ENCODE measurements at places on chromosomes 3 and 15. TPM values are rescaled to one million over a fixed set of nuclear protein-coding genes. Genes with fewer than 3 reads are reported as not detected.

DNA sequence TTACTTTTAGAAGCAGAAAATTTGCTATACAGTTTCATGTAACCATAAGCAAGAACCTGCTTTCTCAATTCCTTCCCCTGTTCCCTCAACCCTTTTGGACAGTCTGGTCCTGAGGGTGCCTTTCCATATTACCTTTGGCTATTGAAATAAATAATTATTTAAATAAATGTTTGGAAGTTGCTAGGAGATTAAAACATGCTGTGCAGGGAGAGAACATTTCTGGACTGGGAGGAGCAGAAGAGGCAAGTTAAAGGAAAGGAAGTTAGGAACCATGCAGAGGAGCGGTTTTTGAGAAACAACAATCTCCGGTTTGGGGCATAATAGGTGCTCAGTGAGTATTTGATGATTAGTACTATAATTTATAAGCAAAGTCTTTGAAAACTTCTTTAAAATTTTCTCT lies 41.8 kb downstream of the ZNF609 start:
- no peak for DNase-seq

- DNase-seq = peak; percentile 59
Measured at GRCh38 chr3:52429779-52430415, 15.0 kb downstream of the SEMA3G start.

ITGA11 gene
- total RNA-seq = 4.5 TPM

GRCh38 chr15:64017082-64017588 lies 29.1 kb downstream of the DAPK2 start:
- no peak for DNase-seq

- DNase-seq = no peak
Measured at GRCh38 chr3:152922554-152922953, 87.6 kb downstream of the P2RY1 start.

DNA sequence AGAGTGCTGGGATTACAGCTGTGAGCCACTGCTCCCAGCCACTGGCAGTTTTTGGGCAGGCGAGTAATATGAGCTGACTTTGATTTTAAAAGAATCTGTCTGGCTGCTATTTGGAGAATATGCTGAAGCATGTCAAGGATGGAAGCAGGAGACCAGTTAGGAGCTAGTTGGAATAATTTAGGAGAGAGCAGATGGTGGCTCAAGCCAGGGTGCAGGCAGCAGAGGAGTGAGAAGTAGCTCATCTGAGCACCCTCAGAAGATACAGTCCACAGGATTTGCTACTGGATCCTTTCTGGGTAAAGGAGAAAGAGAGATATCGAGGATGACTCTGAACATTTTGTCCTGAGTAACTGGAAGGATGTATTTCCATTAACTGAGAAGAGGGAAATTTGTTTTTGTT lies 30.4 kb upstream of the BDH1 start:
- no peak for DNase-seq

- peak; percentile 90 for DNase-seq
Measured at GRCh38 chr3:14791343-14791945, 27.3 kb upstream of the FGD5 start.

- DNase-seq = no peak
Measured at GRCh38 chr3:56424336-56424735, 43.9 kb downstream of the ERC2 start.

GRCh38 chr3:126987129-126987528 lies 4.2 kb downstream of the PLXNA1 start:
- DNase-seq = no peak

- no peak for DNase-seq
Measured at GRCh38 chr3:125050488-125051090, 5.2 kb downstream of the HEG1 start.

- DNase-seq = no peak
Measured at GRCh38 chr3:96354742-96355141, 459.7 kb upstream of the EPHA6 start.

GRCh38 chr3:68787106-68787626 lies 145.2 kb downstream of the TAFA4 start:
- DNase-seq = no peak

- no peak for DNase-seq
Measured at GRCh38 chr3:17639765-17640164, 102.7 kb downstream of the TBC1D5 start.

SLC12A1 gene
- not detected for total RNA-seq

C15orf62 gene
- total RNA-seq = 0.19 TPM

- no peak for DNase-seq
Measured at GRCh38 chr3:55156851-55157650, 229.2 kb upstream of the LRTM1 start.

DNA sequence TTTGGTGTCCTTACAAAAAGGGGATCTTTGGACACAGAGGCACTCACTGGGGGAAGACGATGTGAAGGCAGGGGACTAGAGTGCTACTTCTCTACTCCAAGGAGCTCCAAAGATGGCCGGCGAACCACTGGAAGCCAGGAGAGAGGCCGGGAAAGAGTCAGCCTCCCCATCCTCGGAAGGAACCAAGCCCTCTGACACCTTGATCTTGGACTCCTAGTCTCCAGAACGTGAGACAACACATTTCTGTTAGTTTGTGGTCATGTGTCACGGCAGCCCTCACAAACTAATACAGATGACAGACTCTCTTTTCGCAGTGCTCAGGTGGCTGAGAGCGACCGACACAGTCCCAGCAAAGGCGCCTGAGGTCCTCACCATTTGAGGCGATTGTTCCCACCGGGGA lies 24.4 kb upstream of the ATP2B2 start:
- peak; percentile 59 for DNase-seq

DNA sequence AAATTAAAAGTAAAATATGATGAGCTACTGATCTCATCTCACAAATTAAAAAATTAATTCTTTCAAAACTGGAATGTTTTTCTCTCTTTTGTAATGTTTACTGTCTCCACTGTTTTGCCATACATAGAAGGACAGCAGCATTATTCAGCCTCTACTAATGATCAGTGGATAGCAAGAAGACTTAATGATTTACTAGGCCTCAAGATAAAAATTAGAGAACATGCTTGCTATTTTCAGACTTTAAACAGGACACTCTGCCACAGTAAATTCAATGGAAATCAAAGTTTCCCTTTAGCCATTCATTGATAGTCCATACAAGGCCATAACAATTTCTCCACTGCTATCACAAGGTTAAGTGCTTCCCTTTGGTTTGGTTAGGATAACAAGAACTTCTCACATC lies 129.4 kb downstream of the TMCC1 start:
- DNase-seq = no peak

DNA sequence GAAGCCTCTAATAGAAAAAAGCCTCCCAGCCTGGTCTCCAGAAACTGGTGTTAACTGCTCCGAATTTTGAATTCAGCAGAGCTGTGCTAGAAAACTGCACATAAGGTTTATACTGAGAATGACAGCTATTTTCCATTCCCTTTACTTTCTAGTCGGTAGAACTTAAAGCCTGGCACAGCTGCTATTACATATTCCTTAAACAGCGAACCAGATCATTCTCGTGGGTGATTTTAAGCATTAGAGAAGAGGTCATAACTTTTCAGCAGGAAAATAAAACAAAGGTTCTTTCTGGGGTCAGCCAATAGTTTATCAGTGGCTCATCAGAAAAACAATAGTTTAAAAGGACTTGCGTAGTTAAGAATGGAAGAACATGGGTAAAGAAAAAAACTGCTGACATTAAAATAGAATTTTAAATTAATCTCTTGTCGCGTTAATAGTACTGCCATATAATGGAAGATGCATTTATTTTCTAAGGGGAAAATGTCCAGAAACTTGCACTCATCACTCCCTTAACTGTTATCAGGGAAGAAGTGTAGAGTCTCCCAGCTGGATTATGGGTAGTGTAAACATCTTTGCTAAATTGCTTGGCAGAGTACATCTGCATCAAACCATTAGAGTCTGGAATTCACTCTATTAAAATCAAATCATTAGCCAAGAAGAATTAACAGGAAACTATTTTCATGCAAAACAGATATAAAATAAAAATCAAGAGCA lies 7.9 kb downstream of the VGLL4 start:
- DNase-seq = no peak

GPR176 gene
- 8.2 TPM for total RNA-seq

DNA sequence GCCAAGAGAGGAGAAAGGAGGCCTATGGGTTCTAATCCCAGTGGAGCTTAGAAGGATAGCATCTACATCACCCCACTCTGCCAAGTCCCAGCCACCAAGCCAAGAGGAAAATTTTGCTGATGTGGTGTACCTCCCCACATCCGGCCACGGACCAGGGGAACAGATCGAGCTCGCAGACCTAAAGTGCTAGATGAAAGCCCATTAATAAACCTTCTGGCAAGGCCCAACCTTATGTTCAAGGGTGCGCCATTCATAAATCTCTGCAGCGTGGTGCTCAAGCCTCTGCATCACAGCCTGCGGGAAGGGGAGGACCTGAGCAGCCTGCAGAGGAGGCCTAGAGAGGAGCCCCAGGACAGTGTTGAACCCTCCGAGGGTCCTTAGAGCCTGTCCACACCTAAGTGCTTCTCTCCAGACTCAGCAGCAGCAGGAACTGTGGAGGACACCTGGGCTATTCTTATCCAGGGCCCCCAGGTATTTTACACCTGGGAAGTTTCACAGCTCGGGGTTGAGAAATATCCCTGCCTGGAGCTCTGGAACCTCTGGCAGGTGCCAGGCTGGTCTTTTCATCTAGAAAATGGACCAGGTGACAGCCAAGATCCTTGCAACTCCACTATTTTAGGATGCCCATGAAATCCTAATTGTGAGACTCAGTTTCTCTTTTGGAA lies 68.0 kb downstream of the MRPL46 start:
- DNase-seq = no peak

DNA sequence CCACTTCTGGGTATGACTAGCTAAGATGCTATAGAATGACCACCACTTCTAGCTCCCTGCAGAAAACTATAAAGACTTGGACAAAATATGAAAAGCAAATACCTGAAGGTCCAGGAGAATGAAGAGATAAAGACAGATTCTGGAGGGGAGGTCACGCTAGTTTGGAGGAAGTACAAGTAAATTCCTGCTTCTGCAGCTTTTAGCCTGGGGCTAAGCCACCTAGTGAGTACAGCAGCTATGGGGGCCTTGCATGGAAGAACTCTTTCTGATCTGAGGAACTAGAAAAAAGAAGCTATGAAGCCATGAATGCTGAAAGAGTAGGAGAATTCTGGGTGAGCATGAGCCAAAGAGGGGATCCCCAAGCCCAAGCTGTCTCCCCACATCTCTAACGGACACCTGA lies 29.8 kb downstream of the NRG4 start:
- DNase-seq = no peak

GRCh38 chr3:73473898-73474416 lies 150.8 kb downstream of the PDZRN3 start:
- no peak for DNase-seq

GRCh38 chr3:107523289-107523538 lies 452 bp downstream of the BBX start:
- no peak for DNase-seq

DNA sequence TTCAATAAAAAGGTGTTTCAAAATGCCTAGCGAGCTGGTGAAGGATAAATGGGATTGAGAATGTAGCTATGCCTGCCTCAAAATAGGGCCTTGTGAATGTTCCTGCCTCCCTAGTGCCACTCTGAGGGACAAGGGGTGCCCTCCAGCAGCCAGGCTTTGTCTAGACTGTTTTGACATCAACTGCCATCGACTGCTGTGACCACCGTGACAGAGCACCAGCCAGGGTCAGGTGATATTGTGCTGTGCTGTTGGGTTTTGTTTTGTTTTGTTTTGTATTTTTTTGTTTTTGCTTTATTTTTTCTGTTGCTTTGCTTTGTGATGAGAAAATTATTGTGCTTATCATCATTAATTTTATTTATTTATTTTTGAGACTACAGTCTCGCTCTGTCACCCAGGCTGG lies 144.8 kb downstream of the SMAD6 start:
- peak; percentile 20 for DNase-seq

ACAD9 gene
- total RNA-seq = 46.3 TPM

DNA sequence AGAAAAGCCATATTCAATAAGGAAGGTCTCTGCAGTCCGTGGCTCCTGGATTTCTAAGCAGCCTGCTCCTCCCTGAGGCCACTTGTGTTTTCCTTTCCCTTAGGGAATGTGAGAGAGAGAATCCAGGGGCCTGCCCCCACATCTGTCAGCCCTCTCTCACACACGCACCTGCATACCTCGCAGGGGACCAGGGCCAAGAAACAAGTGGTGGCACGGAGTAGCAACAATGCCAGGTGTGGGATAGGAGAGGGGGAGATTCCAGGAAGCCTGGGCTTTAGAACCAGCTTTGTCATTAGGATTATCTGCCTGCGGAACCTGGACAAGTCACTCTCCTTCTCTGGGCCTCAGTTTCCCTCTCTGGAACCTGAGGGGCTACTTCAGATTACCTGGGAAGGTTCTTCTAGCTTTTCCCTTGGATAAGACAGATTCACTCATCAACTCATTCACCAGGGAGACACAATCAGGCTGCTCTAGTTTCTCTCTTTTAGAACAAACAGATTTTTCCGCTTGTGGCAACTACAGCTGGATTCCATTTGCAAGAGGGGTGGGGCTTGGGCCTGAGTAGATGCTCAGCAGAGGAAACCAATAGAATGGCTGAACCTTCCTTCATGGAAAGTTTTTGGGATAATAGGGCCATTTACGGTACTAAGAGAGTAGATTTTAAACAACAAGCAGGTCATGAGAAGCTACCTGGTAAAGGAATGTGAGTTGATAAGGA lies 19.5 kb downstream of the BCL6 start:
- no peak for DNase-seq

- peak; percentile 92 for DNase-seq
Measured at GRCh38 chr15:40506964-40507571, 36.3 kb downstream of the CHST14 start.

GRCh38 chr3:31534065-31534425 lies 1.3 kb downstream of the STT3B start:
- no peak for DNase-seq
